Tibial nerve (tissue), 4 donors: ENCODE measurements at places on chromosomes 2 and 18. TPM values are rescaled to one million over a fixed set of nuclear protein-coding genes. Genes with fewer than 3 reads are reported as not detected.

FBXO36 gene
- 4.2 TPM for total RNA-seq

AMER3 gene
- not detected for total RNA-seq

CYS1 gene
- total RNA-seq, result 11.4 TPM

FOXI3 gene
- total RNA-seq, result not detected

DNAJC5G gene
- not detected for total RNA-seq

QPCT gene
- 4.8 TPM for total RNA-seq

ITM2C gene
- total RNA-seq, result 142 TPM

ZNF407 gene
- total RNA-seq, result 20.1 TPM

MIB1 gene
- total RNA-seq, result 33.9 TPM

RRM2 gene
- total RNA-seq, result 0.60 TPM

LYPD6B gene
- not detected for total RNA-seq

C2orf80 gene
- not detected for total RNA-seq
